ENCODE measurements at places on chromosomes 12 and 14.

DNA sequence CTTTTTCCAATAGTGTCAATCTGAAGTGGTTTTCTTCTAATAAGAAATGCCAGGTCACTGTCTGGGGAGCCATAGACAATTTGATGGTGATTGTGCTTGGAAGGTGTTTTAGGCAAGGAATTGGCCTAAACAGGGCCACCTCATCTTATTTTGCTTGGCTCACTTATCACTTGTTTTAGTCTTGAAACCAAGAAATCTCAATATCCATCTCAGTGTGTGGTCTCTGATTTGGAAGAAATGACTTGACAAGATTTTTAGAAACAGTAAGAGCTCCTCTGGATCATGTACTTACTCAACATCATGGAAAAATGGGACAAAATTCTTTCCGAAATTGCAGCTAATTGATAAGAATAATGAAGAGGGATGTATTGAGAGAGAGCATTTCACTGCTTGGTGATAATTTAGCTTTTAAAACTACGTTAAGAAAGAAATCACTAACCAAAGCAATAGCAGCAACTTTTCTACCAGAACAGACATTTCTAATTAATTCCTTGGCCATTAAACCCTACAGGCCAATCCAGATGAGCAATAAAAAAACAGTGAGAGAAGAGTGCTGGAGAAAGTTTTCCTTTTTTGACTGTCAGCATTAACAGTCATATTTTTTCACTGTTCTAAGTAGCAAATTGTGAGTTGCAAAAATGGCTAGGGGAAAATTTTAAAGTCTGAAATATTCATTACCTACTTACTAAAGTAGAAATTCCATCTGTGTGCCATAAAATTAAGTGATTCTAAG, 157.3 kb downstream of the AEBP2 start:
- DNase-seq = no peak

GRCh38 chr12:11885261-11886038, 185.3 kb upstream of the BCL2L14 start:
- peak; percentile 75 for DNase-seq

DNA sequence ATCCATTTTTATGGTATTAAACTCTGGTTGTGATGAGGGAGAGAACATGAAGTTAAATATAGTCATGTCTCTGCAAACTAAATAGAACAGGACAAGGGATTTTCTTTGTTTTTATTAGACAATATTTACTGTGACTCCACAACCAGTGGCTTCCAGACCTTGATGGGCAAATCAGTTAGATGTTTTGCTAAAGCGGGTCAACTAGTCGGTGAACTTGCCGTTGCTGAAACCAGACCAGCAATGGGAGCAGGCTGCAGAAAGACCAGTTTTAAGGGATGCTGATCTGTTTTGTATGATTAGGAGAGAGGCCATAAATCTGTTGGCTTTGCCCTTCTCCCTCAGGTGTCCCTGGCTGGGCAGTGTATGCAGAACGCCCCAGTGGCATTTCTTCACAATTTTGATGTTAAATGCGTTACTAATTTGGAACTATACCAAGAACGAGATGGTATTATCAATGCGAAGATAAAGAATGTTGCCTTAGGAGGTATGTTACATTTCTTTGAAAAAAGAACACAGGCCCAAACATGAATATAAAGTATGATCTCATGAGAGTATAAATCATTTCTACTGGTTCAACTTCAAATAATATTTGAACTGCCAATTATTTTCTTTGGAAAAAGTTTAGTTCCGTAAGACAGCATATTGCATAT, 19.4 kb downstream of the TCTN2 start:
- no peak for DNase-seq

DNA sequence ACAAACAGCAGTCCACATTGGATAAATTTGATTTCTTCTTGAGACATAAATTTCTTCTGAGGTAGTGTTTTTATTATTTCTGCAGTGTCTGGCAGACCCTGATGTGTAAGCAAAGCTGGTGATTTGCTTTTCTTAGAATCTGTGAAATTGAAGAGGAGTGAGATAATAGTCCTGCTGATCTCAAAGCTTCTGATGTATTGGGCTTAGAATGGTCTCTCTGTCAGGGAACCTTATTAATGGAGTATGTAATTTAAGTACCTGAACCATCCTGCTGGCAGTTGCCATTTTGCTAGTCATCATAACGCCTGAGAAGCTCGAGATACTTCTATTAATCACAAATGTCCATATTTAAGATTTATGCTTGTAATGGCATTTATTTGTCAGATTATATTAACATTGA, 464.5 kb upstream of the PRICKLE1 start:
- DNase-seq = no peak

DNA sequence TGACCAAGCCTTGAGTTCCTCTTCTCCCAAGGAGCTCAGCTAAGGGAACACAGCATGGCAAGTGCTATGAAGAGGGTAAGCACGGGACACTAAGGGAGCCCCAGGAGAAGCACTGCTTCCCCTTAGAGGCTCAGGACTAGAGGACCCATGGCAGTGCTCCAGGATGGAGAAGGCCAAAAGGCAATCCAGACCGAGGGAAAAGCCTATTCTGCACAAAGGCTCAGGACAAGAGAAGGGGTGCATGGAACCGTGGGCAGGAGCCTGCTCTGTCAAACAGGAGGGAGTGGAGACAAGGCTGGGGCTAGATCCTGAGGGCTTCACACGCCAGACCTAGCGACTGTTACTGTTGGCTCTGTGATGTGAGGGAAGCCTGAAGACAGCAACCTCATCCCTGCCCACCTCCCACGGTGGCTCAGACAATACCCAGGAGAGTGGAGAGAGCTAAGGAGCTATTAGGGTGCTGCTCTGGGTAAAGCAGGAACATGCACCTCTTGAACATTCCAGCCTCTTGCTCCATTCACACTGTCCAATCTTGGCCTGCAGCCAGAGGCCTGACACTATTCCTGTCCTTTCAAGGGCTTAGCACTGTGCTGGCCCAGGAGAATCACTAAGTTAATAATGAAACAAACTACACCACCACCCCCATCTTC, 24.2 kb downstream of the OTUB2 start:
- DNase-seq = no peak

DNA sequence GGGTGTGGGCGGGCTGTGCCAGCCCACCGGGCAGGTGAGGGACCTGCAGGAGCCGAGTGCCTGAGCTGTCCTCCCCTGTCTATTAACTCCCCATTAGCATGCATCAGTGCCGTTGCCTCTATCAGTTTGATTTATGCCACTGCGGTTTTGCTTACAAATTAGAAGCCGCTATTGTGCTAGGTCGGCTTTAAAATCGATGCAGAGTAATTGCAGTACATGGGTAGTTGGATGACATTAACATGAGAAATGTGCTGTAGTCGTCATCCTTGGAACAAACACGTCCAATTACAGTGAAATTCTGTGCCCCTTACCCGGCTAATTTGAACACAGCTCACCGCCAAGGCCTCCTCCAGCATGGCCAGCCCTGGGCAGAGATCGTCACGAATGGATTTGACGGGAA, 145.8 kb downstream of the TSPAN9 start:
- peak; percentile 30 for DNase-seq

DNA sequence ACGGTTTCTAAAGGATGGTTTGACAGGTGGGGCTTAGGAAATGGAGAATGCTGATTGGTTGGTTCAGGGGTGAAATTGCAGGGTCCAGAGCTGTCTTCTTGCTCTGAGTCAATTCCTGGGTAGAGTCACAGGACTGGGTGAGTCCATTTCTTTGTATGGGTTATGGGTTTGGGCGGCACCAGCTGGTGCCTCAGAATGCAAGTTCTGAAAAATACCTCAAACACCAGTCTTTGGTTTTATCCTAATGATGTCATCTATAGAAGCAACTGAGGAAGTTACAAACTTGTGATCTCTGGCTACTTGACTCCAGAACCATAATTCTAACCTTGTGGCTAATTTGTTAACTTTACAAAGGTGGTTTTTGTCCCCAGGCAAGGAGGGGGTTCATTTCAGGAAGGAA, 47.6 kb upstream of the EIF5 start:
- no peak for DNase-seq

GRCh38 chr12:99997806-99998205, 13.1 kb upstream of the ANKS1B start:
- DNase-seq = no peak

GRCh38 chr14:82710267-82710841, 1176.7 kb upstream of the SEL1L start:
- peak; percentile 6 for DNase-seq

GRCh38 chr12:101819467-101819866, 11.3 kb downstream of the GNPTAB start:
- no peak for DNase-seq

DNA sequence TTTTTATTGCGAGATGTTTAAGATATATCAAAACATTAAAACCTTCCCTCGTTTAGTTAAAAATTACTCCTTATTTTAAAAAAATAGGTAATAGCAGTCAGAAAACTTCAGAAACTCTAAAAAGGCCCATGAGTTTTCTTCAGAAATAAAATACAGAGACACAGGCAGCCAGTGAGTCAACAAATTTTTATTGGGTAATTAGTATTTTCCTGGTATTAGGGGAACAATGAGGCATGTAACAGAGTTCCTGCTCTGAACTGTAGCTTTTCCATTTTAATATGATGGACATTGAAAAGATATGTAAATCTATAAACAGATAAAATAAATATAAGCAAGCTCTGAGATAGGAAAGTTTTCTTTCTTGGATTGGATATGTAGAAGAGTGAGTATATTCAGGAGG, 399 bp upstream of the ZNF705A start:
- DNase-seq = no peak

DNA sequence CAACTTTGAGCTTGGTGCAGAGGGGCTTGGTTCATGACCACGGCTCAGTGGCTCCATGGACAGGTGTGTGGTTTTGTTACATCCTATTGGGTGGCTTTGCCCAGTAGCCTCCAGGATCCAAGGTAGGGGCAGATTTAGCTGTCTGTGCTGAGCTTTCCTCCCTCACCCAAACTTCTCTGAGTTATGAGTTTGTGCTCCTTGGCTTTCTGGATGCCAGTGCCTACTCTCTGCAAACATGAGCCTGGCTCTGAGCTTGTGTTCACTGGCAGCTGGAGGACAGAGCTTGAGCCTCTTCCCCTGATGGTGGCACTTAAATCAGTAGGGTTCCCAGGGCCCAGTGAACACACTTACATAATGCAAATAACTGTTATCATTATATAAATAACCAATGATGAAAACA, 45.3 kb upstream of the HECTD1 start:
- DNase-seq = no peak

GRCh38 chr12:60174476-60174875, 578.6 kb downstream of the SLC16A7 start:
- DNase-seq = peak; percentile 70

DNA sequence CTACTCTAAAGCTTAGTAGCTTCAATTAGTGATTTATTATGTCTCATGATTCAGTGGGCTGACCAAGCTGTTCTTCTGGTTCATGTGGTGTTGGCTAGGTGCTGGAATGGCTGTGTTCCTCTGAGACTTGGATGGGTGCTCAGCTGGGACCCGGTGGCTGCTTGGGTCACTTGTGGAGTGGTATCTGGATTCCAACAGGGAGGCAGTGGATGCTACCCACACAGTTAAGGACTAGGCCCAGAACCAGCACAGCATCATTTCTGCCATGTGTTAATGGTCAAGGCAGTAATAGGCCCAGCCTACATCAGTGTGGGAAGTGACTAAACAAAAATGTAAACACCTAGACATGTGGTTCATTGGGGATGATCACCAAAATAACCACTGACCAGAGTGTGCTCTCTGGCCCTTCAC, 72.2 kb downstream of the FGD4 start:
- DNase-seq = no peak

- peak; percentile 48 for DNase-seq
These were observed 39.4 kb upstream of the E2F7 start for GRCh38 chr12:77104792-77105191.

- DNase-seq = peak; percentile 15
These were observed 289.5 kb downstream of the RMST start for GRCh38 chr12:97752129-97752528.

DNA sequence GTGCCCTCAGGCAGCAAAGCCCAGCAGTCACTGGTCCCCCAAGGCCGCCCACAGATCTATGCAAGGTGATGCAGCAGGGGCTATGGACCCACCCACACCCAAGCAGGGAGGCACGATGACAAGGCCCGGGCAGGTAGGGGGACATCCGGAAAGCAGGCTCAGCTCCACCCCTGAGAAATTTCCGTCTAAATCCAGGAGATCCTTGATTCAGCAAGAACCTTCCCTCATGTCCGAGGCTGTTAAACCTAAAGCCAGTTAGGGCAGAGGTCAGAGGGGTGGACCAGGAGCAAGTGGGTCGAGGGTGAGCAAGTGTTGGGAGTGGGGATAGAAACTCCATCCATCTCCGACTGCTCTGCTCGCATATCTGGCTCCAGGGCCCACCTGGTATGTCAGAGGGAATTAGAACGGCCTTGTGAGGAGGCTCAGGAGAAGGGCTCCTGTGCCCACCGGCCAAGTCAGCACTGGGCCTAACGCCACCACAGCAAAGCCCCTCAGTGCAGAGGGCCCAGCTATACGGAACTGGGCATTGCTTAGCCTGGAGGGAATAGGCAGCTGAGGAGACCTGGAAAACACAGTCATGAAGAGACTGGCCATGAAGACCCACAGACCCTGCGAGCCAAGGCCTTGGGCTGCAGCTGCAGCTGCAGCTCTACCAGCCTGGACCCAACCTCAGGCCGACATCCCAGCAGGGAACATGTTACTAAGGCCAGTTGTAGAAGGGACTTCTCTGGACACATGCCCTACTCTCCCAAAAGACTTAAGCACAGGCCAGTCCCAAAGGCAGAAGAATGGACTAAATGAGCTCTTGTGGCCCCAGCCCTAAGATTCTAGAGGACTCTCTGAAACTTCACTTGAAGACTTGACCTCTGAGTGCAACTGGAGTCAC, 34.3 kb downstream of the DAD1 start:
- no peak for DNase-seq

DNA sequence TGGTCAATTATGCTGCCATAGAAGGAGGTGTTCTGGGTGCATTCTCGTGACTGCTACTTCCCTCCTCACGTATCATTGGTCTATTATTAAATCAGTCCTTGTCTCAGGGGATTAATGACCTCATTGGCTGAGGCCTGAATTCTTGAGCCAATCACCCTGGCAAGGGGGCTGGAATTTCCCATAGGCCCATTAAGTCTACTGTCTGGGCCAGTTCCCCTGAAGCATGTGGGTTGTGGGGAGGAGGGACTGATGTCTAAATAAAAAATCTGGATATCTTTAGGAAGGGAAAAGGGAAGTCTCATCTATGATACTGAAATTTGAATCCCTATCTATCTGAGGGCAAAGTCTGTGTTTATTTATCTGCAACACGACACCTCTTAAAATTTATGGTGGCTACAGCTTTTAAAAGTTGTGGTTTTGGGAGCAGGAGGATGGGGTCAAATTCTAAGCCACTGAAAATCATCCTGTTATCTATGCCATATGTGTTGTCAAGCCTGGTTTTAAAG, 71.9 kb downstream of the DYRK2 start:
- peak; percentile 80 for DNase-seq
